Inflammatory macrophage (primary cell): ENCODE measurements at places on chromosomes 6 and 20.

- no peak for DNase-seq
Observed at GRCh38 chr6:37209461-37210205, 39.7 kb downstream of the PIM1 start.

DNA sequence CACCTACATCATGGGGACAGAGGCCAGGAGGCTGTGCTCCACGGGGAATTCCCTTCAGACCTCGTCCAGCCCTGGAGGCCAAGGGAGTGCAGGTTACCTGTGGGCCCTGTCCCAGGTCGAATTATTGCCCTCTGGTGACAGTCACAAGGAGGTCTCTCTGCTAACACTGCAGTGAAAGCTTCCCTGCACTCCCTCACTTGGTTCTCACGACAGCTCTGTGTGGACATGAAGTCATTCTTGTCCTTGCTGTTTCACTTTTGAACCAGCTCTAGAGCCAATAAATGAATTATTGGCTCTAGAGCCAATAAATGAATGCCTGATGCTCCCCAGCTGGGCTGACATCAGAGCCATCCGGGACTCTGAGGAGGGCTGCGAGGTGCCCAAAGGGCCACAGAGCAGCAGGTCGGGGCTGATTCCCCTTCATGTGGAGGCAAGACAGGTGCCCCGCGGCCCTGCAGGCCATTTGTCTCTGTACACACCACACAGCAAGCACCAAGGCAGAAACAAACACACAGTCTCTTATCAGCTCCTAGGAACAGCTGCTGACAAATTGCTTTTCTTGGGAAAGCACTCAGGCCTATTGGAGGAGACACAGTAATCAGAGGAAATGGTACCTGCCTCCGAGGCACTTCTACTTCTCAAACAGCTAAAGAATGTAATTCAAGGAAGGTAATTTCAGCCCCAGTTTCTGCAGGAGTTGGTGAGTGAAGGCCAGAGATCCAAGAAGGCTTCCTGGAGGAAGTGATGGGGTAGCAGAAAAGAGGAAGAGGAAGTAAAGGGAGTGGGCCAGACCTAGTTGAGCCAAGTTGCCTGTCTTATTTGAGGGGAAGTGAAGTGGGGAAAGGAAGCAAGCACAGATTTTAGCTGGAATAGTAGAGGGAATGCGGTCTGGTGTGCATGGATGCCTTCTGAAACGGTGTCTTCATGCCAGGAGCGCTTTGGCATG is 27.5 kb upstream of the TBXT start:
- peak; percentile 66 for DNase-seq

DNA sequence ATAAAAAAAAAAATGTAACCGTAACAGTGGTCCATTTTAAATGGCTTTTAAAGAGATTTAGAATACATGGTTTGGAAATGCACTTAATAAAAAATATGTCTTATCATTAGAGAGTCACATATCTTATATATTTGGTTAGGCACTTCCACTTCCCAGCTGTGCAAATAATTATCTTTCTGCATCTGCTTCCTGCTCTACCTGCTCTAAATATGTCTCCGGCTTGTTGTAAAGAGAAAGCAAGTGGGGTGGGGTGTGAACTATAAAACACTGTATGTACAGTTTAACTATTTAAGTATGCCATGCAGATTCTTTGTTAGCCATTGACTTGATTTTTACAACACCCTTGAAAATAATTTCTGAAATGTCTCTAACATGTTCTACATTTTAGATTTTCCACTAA is 106.3 kb downstream of the NKAIN2 start:
- DNase-seq = no peak

DNA sequence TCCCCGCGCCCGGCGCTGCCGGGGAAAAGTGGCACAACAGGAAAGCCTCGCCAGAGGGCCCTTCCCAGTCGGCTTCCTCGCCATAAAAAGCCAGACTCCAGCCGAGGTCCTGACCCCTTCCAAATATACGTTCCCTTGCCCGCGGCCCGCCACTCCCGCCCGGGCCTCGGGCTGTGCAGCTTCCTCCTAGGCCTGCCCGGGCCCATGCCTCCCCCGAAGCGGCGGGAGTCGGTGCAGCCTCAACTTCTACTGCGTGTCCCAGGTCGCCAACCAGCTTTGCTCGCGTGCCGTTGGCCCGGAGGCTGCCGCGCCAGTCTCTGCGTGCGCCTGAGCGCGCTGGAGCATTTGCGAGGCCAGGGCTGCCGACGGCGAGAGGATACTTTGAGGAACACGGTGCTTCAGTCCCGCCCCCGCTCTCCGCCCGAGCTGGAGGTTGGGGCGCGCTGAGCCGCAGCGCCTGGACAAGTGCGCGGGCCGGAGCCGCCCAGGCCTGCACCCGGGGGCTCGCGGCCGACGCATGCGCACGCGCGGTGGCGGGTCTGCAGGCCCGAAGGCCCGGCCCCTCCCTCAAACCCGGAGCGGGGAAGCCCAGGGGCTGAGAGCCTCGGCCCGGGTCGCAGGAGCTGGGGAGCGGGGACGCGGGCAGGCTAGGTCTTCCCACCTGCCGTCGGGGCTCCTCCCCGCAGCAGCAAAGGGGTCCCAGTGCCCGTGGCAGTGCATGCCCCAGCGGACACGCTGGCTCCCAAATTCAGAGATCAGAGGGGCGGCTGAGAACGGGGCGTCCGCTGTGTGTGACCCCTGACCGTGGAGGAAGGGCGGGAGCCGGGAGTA is 10.2 kb downstream of the FOXC1 start:
- peak; percentile 67 for DNase-seq

- DNase-seq = no peak
Observed at GRCh38 chr6:57261926-57262325, 39.8 kb upstream of the RAB23 start.

DNA sequence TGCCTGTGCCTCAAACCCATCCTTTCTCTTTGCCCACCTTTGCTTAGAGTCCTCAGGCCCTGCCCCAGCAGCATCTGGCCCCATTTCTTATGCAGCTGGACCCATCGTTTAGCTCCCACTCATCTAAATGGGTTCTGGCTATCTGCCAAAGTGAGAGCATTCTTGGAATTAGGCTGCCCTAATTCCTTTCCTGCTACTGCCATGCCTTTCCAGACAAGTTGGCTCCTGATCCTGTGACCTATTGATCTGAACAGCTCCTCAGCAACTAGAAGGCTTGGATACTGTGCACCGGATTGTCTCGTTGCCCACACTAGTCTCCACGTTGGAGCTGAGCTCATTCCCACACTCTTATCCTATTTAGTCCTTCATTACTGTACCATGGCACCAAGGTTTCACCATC is 22.9 kb downstream of the DZANK1 start:
- no peak for DNase-seq

- DNase-seq = peak; percentile 64
Observed at GRCh38 chr20:23622839-23623343, 14.9 kb downstream of the CST3 start.

DNA sequence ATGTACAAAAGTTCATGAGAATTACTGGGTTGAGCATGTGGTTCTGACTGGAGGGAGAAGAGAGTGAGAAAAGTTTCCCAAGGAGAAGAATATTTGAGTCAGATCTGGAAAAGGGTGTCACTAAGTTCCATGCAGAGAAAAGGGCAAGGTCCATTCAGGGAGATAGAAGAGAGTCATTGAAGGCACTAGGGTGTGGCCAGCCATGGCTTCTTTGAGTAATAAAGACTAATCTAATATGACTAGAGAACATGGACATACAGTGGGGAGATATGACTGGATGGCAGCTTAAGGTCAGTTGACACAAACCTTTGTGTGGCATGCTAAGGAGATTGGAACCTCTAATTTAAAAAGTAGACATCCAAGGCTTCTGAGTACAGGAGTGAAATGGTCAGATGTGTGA is 10.7 kb upstream of the SLC17A4 start:
- no peak for DNase-seq

- DNase-seq = no peak
Observed at GRCh38 chr20:47070176-47070575, 175.5 kb downstream of the EYA2 start.

GRCh38 chr6:105745464-105746129 is 340.5 kb upstream of the PRDM1 start:
- no peak for DNase-seq

- DNase-seq = no peak
Observed at GRCh38 chr6:129577691-129578090, 132.3 kb downstream of the ARHGAP18 start.

DNA sequence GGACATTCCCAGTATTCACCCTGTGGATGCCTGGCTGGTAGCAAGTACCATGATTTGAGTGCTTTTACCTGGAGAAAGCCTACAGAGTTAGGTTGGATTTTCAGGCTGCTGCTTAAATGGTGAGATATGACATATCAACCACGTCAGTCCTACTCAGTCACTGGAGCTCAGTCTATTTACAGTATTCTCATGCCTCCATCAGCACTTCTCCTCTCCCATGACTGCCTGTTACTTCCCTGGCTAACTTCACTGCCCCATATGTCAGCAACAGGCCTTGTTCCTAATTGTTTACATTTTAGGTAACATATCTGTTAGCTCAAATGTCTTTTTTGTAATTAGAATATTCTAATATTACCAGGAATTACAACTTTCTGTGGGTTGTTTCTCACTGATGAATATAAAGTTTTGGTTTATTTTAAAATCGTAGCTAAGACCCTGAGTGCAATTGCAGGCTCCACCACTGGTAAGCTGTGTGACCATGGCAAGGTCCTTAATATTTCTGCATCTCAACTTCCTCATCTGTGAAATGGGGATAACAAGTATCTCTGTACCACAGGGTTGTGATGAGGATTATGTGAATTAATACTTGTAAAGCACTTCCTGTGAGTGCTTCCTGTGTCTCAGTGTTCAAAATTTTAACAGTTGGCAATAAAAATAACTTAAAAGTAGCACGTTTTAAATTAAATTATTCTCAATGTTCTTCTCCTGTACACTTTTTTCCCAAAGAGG is 54.3 kb downstream of the RNF144B start:
- DNase-seq = peak; percentile 58

DNA sequence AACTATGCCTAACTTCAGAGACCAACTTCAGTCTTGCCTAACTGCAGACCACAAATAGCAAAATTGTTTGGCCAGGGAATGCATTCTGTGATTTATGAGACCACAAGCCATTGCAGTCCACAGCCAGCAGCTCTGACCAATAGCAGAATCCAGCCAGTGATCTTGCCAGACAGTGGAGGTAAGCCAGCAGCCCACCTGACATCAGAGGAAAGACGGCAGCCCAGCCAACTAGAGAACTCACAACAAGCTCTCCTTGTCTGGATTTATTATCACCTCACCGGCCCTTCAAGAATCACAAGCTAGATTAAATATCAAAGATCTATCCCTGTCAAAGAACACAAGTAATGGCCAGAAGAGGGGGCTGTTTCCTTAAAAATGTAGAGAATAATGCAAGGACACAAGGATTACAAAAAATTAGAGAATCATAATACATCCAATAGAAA is 66.5 kb upstream of the SLC35F1 start:
- peak; percentile 12 for DNase-seq

DNA sequence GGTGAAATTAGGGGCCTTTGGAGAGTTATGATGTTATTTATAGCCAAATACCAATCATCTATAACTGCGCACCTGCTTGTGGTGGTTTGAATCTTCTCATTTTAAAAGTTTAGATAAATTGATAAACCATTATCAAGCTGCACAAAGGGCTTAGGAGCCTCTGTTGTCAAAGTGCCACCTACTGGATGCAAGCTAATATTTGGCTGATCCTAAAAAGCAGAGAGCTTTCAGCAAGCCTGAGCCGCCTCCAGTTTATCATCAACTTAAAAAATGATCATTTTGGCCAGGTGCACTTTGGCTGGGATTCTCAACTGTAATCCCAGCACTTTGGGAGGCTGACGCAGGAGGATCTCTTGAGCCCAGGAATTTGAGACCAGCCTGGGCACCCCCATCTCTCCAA is 58.5 kb upstream of the ATXN1 start:
- peak; percentile 11 for DNase-seq

DNA sequence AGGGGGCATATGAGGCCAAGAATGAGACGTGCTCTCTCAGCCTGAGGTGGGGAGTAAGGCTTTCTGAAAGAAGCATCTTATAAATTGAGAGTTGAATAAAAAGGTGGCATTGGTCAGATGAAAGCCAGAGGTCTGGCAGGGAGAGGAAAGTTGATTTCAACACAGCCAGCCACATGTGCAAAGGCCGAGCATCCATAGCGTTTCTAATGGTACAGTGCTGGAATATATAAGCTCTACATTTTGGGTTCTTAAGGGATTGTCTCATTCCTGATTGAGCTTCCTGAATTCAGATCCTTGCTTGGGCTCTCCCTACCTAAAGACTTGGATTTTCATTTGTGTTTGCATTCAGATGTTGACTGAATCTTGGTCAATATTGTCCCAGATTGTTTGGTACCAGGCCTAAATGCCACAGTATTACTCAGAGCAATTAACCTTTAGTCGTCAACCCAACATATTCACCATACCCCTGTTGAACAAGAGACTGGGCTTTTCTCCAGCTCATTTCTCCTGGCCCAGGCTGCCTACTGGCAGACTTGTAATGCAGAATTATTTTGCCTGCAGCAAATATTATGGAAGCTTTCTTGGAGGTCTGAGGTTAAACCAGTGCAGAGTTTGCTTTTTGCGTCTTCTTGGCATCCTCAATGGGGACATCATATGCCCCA is 14.5 kb upstream of the BCAS1 start:
- DNase-seq = no peak

DNA sequence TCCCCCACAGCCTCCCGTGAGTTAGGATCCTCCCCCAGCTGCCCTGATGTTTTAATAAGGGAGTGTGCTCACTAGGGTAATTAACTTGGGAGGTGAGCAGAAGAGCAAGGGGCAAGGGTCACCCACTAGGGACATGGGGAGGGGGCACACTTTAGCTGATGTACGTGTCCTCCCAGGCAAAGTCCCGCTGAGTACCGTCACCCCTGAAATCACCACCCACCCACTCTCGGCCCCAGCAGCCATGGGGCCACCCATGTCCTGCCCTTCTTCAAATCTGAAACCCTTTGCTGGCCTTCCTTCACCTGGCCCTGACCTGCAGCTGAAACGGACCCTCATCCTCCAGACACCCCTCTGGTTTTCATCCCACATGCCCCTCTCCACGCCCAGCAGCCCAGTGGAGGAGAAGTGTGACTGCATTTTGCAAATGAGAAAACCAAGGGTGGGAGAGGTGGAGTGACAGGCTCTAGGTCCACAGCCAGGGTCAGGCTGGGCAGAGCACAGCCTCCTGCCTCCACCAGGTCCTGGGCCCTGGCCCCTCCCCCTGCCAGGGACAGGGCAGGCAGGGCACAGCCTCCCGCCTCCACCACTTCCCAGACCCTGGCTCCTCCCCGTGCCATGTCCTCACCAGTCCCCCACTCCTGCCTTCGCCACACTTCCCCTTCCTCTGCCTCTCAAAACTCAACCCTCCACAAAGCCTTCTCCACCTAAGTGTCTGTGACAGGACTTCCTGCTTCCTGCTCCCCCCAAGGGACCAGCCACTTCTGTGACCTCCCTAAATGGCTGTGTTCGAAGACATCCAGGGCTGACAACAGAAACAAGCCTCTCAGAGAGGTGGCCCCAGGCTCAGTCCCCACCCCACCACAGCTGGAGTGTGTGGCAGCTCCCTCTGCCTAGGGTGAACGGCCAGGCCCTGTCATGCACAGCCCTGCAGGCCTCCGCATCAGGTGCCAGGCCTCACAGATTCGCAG is 15.1 kb downstream of the ACSS1 start:
- DNase-seq = peak; percentile 85

GRCh38 chr6:30896541-30896940 is 11.5 kb upstream of the GTF2H4 start:
- DNase-seq = no peak

GRCh38 chr6:149147195-149147594 is 170.3 kb upstream of the TAB2 start:
- DNase-seq = peak; percentile 14
